ENCODE measurements at places on chromosomes 16 and 17. TPM values are rescaled to one million over a fixed set of nuclear protein-coding genes. Genes with fewer than 3 reads are reported as not detected.

The PROCA1 gene
- total RNA-seq: 15.2 TPM

The PLLP gene
- total RNA-seq: 1.6 TPM

The HEATR9 gene
- not detected for total RNA-seq

The KREMEN2 gene
- total RNA-seq: 0.31 TPM

The SYNGR2 gene
- 51.5 TPM for total RNA-seq

The DOC2A gene
- 5.0 TPM for total RNA-seq

The CMTM1 gene
- 9.0 TPM for total RNA-seq

The RABEP2 gene
- total RNA-seq: 33.3 TPM

The MT4 gene
- total RNA-seq: not detected

The CNGB1 gene
- not detected for total RNA-seq

The PIMREG gene
- 15.4 TPM for total RNA-seq

The CEP295NL gene
- 2.3 TPM for total RNA-seq

The HBQ1 gene
- total RNA-seq: 0.84 TPM

The MT1F gene
- total RNA-seq: 6.3 TPM

The ZNF385C gene
- total RNA-seq: 2.7 TPM

The ZFHX3 gene
- 54.0 TPM for total RNA-seq

The PLCD3 gene
- 23.4 TPM for total RNA-seq

The IKZF3 gene
- total RNA-seq: not detected

The CCDC137 gene
- 24.8 TPM for total RNA-seq

The TMED6 gene
- 2.6 TPM for total RNA-seq

The ICAM2 gene
- 0.72 TPM for total RNA-seq

The C17orf50 gene
- not detected for total RNA-seq

The MSLN gene
- 0.50 TPM for total RNA-seq

The MPP2 gene
- total RNA-seq: 6.4 TPM

The MC1R gene
- total RNA-seq: 3.8 TPM

The PRRT2 gene
- total RNA-seq: 2.4 TPM

The NPIPB6 gene
- 5.7 TPM for total RNA-seq

The CACNA1G gene
- 0.36 TPM for total RNA-seq

The DDX5 gene
- total RNA-seq: 925 TPM

The WFIKKN2 gene
- total RNA-seq: not detected

The ACAP1 gene
- not detected for total RNA-seq

The CCL15 gene
- total RNA-seq: 0.29 TPM

The FOXL1 gene
- not detected for total RNA-seq

The CTCF gene
- 69.8 TPM for total RNA-seq

The ALDOA gene
- total RNA-seq: 283 TPM
